Effector memory CD8-positive, alpha-beta T cell (primary cell): ENCODE measurements at places on chromosomes 5 and 9.

DNA sequence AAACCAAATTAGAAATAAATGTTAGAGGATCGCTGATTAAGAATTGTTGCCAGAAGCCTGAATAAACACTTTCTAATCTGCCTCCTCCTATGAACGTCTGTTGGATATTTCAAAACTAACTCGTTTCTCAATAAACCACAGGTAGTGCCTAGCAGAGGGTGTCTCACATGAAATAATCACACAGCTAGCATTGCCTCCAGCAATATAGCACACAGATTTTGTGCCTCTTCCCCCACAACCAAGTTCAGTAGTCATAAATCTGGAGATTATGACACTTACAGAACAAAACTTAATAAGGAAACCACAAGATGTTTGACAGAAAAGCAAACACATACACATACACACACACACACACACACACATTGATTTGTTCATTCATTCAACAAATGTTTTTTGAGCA lies 173.2 kb upstream of the CDH10 start:
- no peak for DNase-seq

GRCh38 chr5:108432024-108432423 lies 50.1 kb upstream of the FBXL17 start:
- DNase-seq: no peak

- no peak for DNase-seq
These were observed 118.7 kb upstream of the FST start for GRCh38 chr5:53361708-53362107.

- DNase-seq: no peak
These were observed 53.0 kb upstream of the BOD1 start for GRCh38 chr5:173669483-173669882.

GRCh38 chr5:142659405-142659804 lies 26.5 kb downstream of the FGF1 start:
- no peak for DNase-seq
